Cardiac septum (tissue), 1 donor: ENCODE measurements at places on chromosomes 2 and 18. TPM values are rescaled to one million over a fixed set of nuclear protein-coding genes. Genes with fewer than 3 reads are reported as not detected.

CNDP1 gene
- total RNA-seq, result not detected

RAB17 gene
- total RNA-seq, result 3.5 TPM

CHST10 gene
- 7.8 TPM for total RNA-seq

POTEF gene
- total RNA-seq, result not detected

TUBB8B gene
- not detected for total RNA-seq

WDR33 gene
- total RNA-seq, result 35.9 TPM

TNFRSF11A gene
- total RNA-seq, result 1.0 TPM

FABP1 gene
- not detected for total RNA-seq

THADA gene
- total RNA-seq, result 18.4 TPM

SLC9A4 gene
- total RNA-seq, result not detected

CYS1 gene
- total RNA-seq, result 3.8 TPM

LHCGR gene
- total RNA-seq, result 0.24 TPM

FAM237A gene
- 1.9 TPM for total RNA-seq

WNT10A gene
- not detected for total RNA-seq

FAM124B gene
- 1.9 TPM for total RNA-seq

- DNase-seq, result no peak
Observed at GRCh38 chr2:10078704-10079265, 1.4 kb downstream of the CYS1 start.

- DNase-seq, result no peak
Observed at GRCh38 chr2:120889936-120890335, 154.3 kb downstream of the GLI2 start.

DNA sequence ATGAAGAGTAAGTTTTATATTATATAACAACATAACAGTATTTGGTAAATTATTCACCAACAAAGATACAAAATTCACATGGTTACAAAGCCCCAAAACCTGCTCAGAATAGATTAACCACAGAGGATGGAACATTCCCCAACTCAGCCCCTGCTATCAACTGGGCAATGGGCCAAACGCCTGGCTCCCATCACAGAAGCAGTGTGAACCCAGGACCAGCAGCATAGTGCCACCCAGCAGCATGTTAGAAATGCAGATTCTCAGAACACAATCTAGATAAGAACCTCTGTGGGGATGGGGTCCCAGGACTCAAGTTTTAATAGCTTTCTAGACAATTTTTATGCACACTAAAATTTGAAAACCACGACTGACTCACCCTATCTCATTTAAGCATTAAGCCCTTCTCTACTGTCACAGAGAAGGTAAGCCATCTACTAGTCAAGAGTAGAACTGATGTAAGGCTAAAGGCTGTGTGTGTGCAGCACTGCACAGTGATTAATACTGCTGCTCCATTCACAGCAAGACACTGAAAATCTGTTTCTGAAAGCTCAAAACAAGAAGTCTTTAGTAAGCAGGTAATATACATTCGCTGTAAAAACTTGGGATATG lies 15.2 kb downstream of the AFG3L2 start:
- no peak for DNase-seq

- no peak for DNase-seq
Observed at GRCh38 chr18:55142410-55142809, 183.1 kb upstream of the CCDC68 start.

- DNase-seq, result no peak
Observed at GRCh38 chr2:214750529-214750928, 59.0 kb downstream of the BARD1 start.

- no peak for DNase-seq
Observed at GRCh38 chr2:195016841-195017240, 640.2 kb upstream of the SLC39A10 start.

- DNase-seq, result no peak
Observed at GRCh38 chr2:95262896-95263542, 11.2 kb upstream of the PROM2 start.

- DNase-seq, result no peak
Observed at GRCh38 chr2:120947327-120947726, 211.7 kb downstream of the GLI2 start.

DNA sequence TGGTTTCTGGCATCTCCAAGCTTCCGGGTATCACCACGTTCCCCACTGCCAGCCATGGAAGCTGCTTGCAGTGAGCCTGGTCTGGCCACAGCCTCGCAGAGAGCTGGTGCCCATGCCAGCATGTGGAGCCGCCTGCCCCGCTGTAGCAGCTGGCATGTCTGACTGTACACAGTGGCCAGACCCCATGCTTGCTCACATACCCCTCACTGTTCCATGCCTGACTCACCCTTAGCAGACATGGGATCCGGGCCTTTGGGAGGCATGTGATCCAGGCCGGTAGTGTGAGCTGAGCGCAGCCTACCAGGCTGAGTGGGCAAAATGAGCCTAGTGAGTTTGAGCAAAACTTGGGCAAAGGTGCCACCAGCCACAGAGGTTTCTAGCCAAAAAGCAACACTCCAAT lies 18.8 kb upstream of the RPRD1A start:
- no peak for DNase-seq

GRCh38 chr2:25587361-25587760 lies 86.0 kb downstream of the DTNB start:
- DNase-seq, result no peak

- no peak for DNase-seq
Observed at GRCh38 chr2:48137829-48138228, 231.5 kb upstream of the FBXO11 start.

GRCh38 chr2:88170472-88170892 lies 336 bp downstream of the THNSL2 start:
- no peak for DNase-seq

DNA sequence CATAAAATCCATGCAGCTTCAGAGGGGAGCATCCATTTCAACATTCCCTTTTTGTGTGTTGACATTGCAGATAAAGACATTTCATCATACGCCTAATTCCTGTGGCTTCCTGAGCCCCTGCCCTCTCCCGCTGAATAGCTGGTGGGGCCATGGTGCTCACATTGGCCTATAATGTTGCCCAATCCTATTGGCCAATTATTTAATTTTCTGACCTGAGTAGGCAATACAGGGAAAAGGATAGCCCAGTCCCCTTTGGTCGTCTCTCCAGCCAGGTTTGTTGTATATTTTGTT lies 163.8 kb upstream of the MYCN start:
- peak; percentile 31 for DNase-seq

DNA sequence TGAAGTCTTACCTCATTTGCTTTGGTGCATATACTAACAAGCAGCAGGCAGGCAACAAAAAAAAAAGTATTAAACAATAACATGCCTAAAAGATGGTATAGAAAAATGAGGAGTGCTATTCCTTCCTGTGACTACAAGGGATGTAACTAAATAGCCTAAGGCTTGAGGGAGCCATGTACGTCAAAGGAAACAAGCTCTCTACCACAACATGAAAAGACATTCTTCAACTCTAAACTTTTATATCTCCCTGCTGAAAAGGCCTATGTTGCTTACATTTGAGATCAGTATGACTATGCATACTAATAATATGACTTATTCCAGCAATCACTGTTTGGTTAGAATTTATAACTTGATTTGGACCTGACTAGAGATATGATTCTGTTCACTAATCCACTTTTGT lies 347.9 kb downstream of the ADCYAP1 start:
- no peak for DNase-seq

GRCh38 chr2:25558262-25558661 lies 115.1 kb downstream of the DTNB start:
- no peak for DNase-seq

- DNase-seq, result no peak
Observed at GRCh38 chr2:190450363-190450762, 42.2 kb downstream of the MFSD6 start.

- DNase-seq, result no peak
Observed at GRCh38 chr2:224031358-224031970, 7.6 kb downstream of the SERPINE2 start.

DNA sequence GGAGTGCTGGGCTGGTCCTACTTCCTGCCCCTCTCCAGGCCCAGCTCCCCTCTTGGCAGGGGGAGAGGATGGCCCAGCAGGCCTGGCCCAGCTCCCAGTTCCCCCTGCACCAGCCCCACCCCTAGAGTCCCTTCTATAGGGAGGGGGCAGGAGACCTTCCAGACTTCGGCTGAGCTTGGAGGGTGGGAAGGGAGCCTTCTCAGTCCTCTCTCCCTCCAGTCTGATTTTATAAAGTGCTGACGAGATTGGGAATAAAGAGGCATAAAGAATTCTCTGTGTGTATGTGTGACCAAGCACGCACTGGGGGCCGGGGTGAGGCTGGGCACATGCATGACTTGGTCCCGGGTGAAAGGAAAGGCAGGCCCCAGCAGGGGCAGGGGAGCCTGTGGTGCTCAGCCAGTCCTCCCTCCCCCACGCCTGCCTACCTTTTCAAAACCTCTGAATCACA lies 5.1 kb downstream of the CHPF start:
- DNase-seq, result no peak

GRCh38 chr2:232636788-232637420 lies 3.5 kb downstream of the EFHD1 start:
- no peak for DNase-seq

DNA sequence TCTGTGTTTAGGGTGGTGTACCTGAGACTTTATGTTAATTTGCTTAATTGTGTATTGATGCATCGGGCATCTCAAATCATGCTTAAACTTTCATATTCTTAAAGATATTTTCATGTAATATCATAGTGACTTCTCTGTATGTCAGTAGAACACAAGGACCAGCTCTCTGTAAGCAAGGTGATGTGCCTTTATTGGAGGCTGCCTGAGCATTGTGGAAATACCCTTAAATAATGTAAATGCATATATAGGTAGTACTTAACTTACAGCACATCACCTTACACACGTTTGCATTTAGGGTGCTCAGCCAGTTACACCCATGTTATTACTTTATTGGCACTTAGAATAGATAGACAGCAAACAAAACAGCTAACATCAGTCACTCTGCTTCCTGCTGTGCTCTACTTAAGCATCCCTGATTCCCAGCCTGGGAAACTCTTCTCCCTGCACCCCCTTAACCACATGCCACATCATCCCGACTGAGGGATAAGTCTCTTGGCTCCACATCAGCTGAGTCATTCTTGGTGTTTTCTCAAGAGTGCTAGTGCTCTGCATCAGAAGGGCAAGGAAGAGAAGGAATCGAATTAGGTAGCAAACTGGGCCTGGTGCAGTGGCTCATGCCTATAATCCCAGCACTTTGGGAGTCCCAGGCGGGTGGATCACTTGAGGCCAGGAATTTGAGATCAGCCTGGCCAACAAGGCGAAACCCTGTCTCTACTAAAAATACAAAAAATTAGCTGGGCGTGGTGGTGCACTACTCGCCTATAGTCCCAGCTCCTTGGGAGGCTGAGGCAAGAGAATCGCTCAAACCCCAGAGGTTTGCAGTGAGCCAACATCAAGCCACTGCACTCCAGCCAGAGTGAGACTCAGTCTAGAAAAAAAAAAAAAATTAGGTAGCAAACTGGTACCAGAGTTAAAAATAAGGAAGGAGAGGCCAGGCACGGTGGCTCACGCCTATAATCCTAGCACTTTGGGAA lies 108.7 kb downstream of the MAP3K20 start:
- DNase-seq, result no peak

GRCh38 chr2:3186766-3187165 lies 190.9 kb downstream of the EIPR1 start:
- DNase-seq, result no peak

GRCh38 chr18:69158944-69159343 lies 241.7 kb upstream of the DOK6 start:
- no peak for DNase-seq

DNA sequence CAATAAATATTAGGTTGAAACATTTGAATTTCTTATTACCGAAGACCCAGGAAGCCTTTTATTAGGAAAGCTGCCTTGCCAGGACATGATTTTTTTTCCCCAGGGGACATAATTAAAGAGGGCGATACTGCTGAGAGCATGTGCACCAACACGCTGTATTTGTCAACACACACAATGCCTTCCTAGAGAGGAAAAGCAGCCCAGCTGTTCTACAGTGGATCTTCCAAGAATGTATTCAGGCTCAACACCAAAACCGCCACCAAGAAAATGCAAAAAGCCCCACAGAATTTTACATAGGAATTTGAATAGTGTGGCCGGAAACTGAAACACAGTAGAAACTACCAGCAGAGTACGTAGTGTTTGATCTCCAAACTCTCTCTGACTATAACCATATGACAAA lies 320.4 kb downstream of the DLGAP1 start:
- no peak for DNase-seq

DNA sequence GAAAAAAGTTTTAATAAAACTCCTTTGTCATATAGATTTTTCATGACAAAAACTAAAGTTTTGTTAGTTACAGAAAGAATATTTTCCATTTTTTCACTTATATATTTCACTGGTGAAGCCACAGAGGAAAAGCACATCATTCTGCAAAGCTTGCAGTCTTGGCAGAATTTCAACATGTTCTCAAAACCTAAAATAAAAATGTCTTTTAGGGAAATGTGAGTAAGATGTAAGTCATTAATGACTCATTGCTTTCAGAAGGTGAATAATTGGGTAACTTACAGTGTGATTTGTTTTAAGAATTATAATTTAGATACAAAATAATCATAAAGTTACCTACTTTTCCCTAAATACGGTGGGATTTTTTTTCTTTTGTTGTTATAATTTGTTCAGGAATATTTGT lies 43.4 kb upstream of the TNFRSF11A start:
- no peak for DNase-seq

GRCh38 chr2:135299658-135300244 lies 231.3 kb downstream of the ZRANB3 start:
- no peak for DNase-seq

DNA sequence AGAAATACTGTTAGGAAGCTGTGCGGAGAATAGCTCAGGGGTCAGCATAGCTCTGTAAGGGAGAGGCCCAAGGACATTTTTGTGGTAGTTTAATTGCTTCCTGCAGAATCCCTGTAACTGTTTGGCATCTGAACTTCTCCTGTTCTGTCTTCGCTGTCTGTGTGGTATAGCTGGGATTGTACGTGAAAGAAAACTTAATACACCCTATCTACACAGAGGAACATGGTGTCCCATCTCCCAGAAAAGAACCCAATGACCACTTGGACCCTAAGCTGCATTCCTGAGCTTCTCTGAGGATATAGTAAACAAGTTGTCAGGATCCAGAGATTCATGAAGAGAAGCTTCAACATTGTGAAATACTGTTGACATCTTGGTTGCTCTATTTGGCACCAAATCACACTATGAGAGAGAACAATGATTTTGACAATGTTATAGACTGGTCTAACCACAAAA lies 81.3 kb downstream of the CDC42EP3 start:
- no peak for DNase-seq

DNA sequence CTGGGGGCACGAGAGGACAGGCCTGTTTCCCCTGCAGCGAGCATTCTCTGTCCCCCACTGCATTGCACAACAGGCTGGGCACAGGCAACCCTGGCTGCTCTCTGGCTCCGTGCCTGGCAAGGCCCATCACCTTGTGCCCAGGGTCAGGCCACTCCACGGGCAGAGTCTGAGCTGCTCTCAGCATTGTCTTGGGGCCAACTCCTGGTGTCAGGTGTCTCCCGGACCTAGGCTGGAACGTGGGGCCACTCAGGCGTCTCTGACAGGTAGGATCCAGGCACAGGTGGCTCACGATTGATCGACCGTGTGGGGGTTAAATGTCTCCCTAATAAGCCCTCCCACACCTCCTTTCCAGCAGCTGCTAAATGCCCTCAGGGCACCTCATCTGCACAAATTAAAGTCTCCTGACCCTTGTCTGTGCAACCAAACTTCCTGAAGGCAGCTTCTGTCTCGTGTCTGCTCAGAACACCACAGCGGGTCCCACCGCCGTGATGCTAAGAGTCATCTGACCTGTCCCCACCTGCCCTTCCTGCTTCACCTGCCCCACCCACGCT lies 66.6 kb upstream of the GPC1 start:
- no peak for DNase-seq
